ENCODE measurements at places on chromosomes 6 and 20. TPM values are rescaled to one million over a fixed set of nuclear protein-coding genes. Genes with fewer than 3 reads are reported as not detected.

COL9A3 gene
- not detected for total RNA-seq

FKBP5 gene
- 93.4 TPM for total RNA-seq

RBPJL gene
- total RNA-seq: not detected

CUL9 gene
- total RNA-seq: 38.8 TPM

GRCh38 chr6:91562955-91563354 lies 976.1 kb upstream of the MAP3K7 start:
- H3K27ac ChIP-seq: no peak overlapping the region
- H3K4me3 ChIP-seq: no peak overlapping the region
- no peaks in the 10 kb centered on the region for H3K4me1 ChIP-seq
- DNase-seq: no peak
- H3K27me3 ChIP-seq: no peaks in the 10 kb centered on the region
- H3K36me3 ChIP-seq: no peaks in the 10 kb centered on the region

- H3K4me3 ChIP-seq: no peak overlapping the region
- no peak for DNase-seq
- H3K36me3 ChIP-seq: no peaks in the 10 kb centered on the region
- H3K27ac ChIP-seq: no peak overlapping the region
- peaks cover 32% of the 10 kb centered on the region for H3K27me3 ChIP-seq
These were observed 8.5 kb upstream of the SLC12A5 start for GRCh38 chr20:46020555-46020954.

DNA sequence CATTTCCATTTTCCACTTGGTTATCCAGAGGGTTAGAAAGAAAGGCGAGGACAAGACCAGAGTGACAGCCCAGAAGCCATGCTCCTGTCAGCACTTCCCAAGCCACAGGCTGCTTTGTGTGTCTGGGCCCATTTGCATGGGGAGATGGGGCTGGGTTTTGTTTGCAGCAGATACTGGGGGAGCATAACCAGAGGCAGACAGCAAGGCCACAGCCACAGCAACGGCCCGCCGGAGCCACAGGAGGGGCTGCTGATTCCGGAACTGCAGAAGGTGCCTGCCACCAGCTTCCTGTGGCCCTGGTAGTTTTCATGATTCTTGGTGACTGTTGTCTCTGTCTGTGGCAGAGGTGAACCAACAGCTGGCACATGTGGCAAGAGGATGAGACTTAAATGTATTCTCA lies 106.6 kb downstream of the DLL1 start:
- no peaks in the 10 kb centered on the region for H3K27me3 ChIP-seq
- H3K36me3 ChIP-seq: no peaks in the 10 kb centered on the region
- peaks cover 4% of the 10 kb centered on the region for H3K4me1 ChIP-seq
- H3K27ac ChIP-seq: no peak overlapping the region

GRCh38 chr6:105374010-105374420 lies 28.9 kb downstream of the PREP start:
- H3K4me3 ChIP-seq: no peak overlapping the region
- DNase-seq: no peak
- no peaks in the 10 kb centered on the region for H3K27me3 ChIP-seq
- H3K36me3 ChIP-seq: peaks cover 36% of the 10 kb centered on the region
- peaks cover 8% of the 10 kb centered on the region for H3K4me1 ChIP-seq
